ENCODE measurements at places on chromosomes 1 and 21.

GRCh38 chr1:153985941-153986761 is at the start of gene RAB13:
RAB13 (minus strand) TSS chr1:153986339; CDS start chr1:153986236, 103 bp downstream.
- no peak for DNase-seq

- DNase-seq: no peak
These were observed 18.2 kb downstream of the CAP1 start for GRCh38 chr1:40058453-40059337.

DNA sequence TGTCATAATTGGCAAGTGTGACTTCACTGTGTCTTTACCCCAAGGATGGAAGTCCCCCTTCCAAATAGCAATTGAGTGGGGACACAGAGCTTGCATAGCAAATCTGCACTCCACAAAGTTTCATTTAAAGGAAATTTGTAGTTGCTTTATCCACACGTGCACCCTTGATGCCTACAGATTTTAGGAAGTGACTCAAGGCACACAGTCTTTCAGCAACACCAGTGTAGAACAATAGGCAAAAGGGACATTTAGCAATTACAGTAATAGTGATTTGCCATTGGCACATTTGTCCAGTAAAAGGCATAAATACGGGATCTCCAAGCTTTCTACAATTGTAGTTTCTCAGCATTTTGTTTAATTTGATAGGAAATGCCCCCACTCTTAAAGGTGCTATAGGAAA is 43.4 kb upstream of the KAZN start:
- DNase-seq: no peak

GRCh38 chr1:56854521-56855099 is at the start of gene C8A:
C8A (plus strand) TSS chr1:56854797; CDS start chr1:56854902, 105 bp downstream.
- no peak for DNase-seq

DNA sequence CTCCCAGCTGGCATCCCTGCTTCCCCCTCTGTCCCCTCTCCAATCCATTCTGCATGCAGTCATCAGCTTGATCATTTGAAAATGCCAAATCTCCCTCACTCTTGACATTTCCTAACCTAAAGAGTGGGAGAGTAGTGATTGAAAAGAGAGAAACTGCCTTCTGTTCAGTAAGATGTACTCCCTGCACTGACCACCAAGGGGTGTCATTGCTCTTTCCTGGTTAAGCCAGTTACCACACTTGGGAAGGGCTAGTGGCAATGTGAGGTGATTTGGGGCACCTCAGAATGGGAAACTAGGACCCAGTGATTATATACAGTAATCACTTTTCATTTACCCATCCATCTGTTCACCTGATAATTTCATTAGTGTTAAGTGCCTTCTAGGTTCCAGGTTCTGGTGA is 6.9 kb upstream of the TMEM269 start:
- no peak for DNase-seq

GRCh38 chr1:55427606-55428005 is 212.4 kb upstream of the USP24 start:
- no peak for DNase-seq

- no peak for DNase-seq
These were observed 1147.2 kb upstream of the ADGRL4 start for GRCh38 chr1:80153762-80154161.
